ENCODE measurements at places on chromosomes 5 and 9.

- no peak for DNase-seq
Observed at GRCh38 chr9:18149471-18150011, 324.4 kb upstream of the ADAMTSL1 start.

- DNase-seq, result no peak
Observed at GRCh38 chr9:106106396-106106795, 412.1 kb downstream of the TMEM38B start.

GRCh38 chr5:133967698-133968203, 674 bp downstream of the C5orf15 start:
- no peak for DNase-seq

- DNase-seq, result no peak
Observed at GRCh38 chr9:36833954-36834353, 200.1 kb downstream of the PAX5 start.

DNA sequence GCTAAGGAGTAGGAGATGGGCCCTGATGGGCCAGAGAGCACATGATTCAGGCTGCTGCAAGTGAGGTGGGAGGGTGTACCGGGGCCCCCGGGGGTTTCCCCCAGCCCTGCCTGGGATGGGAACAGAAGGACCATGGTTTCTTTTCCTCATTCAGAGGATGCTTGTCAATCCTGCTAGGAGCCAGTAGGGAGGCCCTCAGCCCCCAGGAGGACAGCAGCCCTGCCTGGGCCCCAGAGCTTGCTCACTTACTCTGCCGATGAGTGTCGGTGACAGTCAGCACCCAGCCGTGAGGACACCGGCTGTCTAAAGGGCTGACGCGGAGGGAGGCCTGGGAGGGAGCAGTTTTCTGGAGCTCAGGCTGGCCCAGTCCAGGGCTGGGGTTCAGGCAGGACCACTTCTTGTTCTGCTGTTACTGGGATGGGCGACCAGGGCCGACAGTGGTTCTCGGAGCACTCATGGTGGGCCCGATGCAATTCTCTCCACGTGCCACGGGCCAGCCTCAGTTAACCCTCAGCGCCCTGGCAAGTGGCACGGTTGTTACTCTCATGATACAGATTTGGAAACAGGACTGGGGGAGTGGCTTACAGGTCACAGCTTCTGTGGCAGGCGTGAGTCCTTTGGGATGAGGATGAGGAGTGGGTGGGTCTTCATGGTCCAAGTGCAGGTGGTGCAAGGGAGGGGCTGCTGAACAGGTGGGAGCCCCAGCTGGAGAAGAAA, 1.8 kb downstream of the ARRDC1 start:
- no peak for DNase-seq

GRCh38 chr9:112012026-112012902, 115.7 kb downstream of the UGCG start:
- peak; percentile 71 for DNase-seq

- DNase-seq, result no peak
Observed at GRCh38 chr5:179438011-179438441, 92.8 kb upstream of the ADAMTS2 start.

DNA sequence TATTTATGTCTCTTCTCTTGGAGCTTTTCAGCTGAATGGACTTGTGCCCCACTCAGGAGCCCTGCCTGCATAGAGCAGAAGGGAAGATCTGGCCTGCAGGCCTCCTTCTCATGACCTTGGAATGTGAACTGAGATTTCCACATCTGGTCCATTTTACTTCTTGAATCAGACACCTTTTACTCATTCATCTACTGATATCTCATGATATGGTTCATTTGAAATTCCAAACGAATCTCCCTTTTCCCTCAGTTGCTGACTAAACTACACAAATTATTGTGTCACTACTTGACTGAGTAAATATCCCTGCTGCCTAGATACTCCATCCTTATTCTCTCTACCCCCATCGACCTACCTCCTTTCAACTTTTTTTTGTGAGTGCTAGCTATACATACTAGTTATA, 138.7 kb downstream of the PLCXD3 start:
- DNase-seq, result no peak

GRCh38 chr9:84371737-84372136, 31.2 kb upstream of the SLC28A3 start:
- DNase-seq, result peak; percentile 30

DNA sequence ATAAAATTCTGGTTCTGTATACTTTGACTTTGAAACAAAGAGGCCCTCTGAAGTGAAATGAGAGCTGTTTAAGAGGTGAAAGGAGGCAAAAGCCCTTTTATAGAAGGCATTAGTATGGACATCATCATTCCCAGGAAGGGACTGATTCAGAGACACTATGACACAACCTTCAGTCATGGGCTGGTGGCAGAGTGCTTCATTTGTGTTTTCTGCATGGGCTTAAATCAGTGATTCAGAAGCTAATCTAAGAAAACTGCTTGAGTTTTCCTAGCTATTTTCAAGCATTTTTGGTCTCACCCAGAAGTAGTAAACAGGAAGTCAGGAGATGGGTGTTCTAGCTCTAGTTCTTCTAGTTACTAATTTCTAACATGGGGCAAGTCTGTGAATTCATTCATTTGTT, 288.9 kb downstream of the TRPM3 start:
- DNase-seq, result no peak

- no peak for DNase-seq
Observed at GRCh38 chr9:84285381-84285780, 55.2 kb downstream of the SLC28A3 start.

DNA sequence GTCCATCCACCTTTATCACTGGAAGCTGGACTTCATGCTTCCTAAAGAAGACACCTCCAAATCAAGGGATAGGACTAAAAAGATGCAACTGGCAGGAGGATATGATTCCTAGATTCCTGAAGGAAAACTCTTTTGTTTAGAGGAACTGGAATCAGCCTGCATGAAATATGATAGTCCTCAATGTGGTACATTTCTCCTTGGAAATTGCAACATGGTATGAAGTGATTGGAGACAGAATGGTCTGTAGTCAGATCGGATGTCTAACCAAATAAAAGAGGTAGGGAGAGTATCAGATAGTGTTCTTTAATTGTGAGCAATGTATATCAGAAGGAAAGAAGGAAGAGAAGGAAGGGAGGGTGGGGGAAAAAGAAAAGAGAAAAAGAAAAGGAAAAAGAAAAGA, 116.1 kb upstream of the FSTL4 start:
- DNase-seq, result no peak

DNA sequence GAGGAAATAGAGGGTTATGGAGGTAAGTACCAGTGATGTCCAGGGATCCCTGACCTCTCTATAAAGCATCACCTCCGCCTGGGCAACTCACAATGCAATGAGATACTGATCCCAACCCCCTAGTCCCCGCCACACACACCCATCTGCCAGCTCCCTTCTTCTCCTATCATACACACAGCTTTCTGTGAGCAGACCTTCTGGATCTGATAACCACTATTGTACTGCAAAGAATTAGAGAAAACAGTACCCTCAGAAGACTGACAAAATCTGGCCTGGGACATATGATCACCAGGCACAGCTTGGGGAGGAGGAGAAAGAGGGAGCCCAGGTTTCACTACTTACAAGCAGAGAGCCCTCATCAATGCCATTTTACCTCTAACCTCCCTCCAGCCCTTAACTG, 249.0 kb downstream of the SEC61B start:
- DNase-seq, result no peak

DNA sequence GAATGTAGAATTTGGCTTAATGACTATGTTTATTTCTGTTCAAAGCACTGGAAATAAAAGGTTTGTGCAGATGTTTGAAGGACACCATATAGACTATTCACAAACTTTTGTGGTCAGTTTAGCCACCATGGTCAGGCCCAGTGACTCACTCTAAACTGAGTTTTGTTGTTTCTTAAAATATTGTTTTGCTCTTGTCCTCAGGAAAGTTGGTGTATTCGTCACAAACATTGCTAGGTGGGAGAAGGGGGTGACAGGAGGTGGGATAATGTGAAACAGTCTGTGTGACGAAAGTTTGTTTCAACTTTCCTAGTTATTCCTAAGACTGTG, 35.0 kb upstream of the LIFR start:
- no peak for DNase-seq

DNA sequence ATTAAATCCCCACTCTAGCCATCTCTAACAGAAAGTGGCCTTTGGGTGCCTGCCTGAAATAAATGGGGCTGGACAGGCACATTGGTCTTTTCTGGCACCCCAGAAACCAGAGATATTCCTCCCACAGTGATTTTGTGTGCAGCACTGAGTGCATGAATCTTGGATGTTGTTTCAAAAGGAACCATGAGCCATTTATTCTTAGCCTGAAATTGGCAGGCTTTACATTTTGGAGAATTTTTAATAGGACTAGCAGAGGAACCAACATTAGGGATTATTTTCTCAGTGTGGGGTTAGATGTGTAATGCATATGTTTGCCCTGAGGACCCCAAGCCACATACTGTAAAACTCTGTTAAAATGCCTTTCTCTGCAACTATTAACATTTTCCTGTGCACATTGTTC, 451.3 kb downstream of the NFIB start:
- DNase-seq, result no peak

DNA sequence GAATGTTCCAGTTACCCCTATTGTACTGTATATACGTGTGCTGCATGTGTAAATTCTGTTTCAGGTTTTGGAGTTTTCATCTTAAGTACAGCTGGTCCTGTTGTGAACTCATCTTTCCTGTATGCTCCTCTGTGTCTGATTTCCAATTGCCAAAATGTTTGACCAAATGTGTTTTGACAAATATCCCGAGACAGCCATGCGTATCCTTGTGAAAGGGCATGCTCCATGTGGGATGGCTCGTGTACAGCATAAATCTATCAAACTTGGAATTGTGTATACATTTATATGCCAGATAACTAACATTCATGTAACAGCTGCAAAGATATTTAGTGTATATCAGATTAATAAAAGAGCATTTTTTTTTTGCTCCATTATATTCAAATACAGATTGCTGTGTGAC, 69.5 kb upstream of the IQGAP2 start:
- DNase-seq, result no peak

GRCh38 chr5:2454876-2455275, 296.6 kb downstream of the IRX2 start:
- no peak for DNase-seq

DNA sequence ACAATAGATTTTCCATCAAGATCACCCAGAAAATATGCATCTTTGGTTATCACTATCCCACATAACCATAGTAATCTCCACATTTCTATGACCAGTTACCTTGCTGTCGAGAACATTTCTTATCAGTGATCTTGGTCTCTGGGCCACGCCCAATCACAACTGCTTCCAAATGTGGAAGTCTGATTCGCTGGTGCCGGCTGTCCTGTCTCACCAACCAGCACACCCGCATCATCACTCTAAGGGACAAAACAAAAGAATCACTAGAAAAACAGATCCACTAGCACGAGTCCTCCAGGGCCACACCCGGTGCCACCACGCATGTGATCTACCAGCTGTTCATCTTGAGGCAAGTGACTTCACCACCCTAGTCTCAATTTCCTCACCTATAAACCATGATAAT, 11.8 kb downstream of the APTX start:
- no peak for DNase-seq

GRCh38 chr9:108077556-108077955, 588.0 kb upstream of the KLF4 start:
- no peak for DNase-seq

DNA sequence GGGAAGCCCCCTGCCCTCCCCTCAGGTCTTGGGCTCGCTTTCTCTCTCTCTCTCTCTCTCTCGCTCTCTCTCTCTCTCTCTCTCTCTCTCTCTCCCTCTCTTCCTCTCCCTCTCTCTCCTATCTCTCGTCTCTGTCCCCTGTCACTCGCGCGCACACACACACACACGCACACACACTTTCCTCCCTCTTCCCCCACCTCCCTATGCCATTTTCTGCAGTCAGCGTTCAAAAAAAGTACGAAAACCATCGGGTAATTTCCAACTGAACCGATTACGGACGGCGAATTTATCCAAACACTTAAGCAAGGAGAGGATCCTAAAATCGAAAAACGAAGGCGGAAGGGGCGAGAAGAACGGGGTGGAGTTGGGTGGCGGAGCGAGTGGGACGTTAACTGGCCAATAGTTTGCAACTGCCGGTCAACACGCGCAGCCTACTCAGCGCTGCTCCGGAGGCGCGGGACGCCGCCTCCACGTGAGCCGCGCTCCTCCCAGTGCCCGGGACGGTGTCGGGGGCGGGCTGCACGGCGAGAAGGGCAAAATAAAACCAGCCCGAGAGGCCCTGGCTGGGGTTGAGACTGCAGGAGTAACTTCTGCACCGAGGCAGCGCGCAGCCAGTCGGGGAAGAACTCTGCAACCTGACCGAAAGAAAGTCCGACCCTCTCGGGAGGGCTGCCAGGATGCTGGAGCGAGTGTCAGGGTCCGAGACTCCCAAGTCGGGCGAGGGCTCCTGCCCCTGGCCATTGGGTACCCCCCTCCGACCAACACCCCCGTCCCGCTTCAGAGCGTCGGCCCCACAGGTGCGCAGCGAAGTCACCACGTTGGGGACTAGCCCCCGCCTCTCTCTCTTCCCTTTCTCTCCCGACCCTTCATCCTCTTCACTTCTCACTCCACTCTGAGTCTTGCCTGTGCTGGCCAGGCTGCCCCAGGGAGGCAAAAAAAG, 24.9 kb upstream of the ELAVL2 start:
- DNase-seq, result peak; percentile 19

- DNase-seq, result no peak
Observed at GRCh38 chr9:77221431-77221830, 44.1 kb downstream of the VPS13A start.

GRCh38 chr5:39531306-39531705, 106.5 kb upstream of the DAB2 start:
- DNase-seq, result no peak

GRCh38 chr9:33329117-33329563, 38.8 kb downstream of the NFX1 start:
- DNase-seq, result peak; percentile 75

DNA sequence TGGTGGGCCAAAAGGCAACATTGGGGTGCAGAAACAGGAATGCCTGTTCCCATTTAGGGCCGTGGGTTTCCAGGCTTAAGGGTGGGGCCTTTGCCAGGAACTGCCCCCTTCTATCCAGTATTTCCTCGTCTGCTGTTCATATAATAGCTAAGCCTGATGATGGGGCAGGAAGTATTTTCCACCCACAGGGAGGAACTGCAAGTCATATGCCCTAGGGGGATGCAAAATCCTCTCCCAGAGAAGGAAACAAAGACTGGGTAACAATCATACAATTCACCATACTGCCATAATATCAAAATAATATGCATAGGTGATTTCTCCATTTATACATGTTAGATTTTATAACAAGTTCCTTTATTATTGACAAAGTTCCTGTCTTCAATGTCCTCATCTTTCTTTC, 20.5 kb upstream of the RPS23 start:
- DNase-seq, result no peak

DNA sequence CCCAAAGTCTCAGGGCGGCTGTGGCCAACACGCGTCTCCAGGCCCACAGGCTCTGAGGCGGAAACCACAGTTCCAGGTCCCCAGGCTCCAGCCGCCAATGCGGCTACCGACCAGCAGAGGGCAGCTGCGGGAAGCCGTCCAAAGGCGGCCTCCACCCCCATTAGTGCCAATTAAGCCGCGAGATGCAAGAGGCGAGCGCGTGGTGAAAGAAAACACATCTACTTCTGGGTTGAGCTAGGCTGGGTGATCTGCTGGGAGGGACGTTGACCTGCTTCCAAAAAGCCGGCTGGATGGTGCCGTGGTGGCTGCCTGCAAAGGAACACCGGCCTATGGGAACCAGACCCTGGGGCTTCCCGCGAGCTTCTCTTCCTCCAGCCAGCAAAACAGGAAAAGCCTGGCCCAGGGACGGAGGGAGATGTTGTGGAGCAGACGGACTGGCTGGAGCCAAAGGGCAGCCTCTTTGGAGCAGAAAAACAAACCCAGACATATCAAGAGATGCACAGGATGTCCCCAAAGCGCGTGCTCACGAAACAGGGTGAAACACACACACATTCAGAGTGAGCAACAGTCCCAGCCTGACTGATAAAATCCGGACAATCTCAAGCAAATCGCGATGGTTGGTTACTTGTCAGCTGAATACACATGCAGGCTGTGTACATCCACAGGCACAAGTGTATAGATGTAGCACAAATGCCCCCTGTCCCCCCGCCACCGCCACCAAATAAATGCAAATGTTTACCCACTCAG, 187.1 kb upstream of the BRINP1 start:
- DNase-seq, result no peak
